Stimulated activated naive CD4-positive, alpha-beta T cell treated with Interleukin-2 at 50 U/mL for 16 hours (primary cell): ENCODE measurements at places on chromosomes 13 and 19.

DNA sequence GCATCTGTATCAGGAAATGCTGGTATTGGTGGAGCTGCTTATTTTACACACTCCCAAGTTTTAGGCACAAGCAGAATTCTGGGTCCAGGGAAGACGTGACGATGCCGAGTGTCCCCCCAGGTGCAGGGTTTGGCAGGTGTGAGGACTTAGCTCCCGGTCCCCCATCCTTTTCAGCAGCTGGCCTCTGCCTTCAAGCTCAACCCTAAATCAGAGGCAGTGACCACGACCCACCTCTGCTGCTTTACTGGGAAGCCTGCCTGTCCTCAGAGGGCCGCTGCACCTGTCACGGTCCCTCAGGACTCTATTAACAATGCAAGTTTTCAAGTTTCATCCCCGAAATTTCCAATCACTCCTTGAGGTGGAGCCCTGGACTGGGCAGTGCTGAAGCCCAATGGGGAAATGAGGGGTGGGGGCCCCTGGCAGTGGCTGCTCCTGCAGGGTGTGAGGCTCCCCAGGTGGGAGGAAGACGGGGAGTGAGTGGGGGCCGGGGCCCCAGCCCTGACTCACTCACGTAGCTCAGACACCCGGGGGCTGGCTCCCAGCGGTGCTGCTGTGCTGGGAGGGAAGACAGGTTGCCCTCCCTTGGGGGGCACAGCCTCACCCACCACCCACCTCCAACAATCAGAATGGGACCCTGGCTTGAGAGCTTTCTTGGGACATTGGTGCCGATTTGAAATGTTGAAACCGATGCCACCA lies 92.6 kb upstream of the MCF2L start:
- no peak for DNase-seq

DNA sequence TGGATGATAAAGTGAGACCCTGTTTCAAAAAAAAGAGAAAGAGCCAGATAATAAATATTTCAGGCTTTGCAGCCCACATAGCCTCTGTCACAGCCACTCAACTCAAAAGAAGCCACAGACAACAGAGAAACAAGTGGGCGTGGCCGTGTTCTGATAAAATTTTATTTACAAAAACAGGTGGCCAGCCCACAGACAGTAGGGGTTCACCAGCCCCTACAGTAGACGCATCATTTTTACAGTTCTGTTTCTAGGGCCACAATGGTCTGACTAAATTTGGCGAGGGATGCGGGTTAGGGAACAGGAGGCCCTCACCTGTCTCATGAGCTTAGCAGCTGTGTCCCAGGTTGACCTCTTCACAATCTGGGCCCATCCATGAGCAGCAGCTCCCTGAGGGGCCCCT lies 59.5 kb downstream of the ARHGEF18 start:
- DNase-seq: no peak

DNA sequence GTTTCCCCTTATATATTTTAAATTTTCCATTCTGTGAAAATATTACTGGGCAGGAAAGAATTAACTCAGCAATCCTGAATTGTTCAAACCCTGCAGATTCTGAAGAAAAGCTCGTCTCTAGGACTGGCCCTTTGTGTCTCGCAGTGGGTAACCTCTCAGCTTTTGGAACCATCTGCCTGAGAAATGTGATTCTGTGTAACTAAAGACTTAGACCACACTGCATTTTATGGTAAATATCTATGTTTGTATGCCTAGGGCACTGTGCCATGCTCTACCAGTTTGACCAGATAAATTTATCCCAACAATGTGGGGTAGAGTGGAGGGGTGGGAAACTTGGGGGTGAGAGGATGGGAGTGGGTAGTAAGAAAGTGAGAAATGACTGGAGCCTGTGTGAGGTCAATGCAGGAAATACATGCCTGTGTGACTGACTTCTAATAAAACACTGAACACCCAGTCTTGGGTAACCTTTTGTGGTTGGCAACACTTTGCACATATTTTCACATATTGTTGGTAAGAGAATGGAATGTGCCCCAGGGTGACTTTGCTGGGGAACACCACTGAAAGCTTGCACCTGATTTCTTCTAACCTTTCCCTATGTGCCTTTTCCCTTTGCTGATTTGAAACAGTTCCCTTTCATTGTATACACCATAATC lies 1181.9 kb downstream of the OLFM4 start:
- DNase-seq: no peak

DNA sequence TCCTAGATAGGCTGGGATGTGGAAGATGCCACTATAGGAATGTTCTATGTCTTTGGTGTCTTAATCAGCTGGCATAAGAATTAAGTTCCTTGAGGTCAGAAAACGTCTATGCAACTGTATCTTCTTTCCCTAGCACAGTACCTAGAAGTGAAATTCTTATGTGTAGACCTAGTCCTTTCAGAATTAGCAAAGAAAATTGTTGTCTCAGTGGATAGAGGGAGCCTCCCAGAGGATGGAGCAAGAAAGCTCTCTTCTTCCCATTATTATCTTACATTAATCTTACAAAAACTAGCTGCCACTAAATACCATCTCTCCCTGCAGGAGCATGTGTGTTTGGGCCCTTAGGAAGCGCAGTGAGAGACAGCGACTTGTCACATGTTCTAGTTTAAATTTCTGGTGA lies 11.6 kb downstream of the CLDN10 start:
- no peak for DNase-seq

DNA sequence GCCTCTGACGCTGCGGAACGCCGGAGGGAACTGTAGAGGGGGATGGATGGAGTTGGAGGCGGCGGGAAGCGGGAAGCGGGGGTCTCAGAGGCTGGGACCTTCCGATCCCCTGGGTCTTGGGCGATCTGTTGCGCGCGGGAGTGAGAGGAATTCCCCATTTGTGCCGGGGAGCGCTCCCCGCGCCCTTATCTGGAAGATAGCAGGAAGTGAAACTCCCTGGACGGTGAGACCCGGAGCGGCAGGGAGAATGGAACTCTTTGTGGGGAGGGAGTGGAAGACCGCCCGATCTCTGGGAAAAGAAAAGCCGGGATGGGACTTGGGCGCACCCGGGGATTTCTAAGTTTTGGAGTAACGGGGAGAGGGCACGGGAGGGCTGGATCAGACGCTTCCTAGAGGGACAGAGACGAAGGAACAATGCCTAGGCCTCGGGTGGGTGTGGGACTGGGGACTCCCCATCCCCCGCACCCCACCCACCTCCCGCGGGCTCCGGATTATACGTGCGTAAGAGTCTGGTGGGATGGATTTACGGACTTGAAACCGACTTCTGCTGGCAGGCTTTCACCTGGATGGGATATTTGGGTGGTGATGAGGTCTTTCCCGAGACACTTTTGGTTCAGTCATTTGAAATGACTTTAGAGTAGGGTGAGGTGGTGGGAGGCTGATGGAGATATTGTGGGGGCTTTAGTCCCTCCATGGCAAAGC lies 495 bp downstream of the LSR start:
- DNase-seq: no peak

- no peak for DNase-seq
Measured at GRCh38 chr13:98342953-98343352, 165.9 kb upstream of the RNF113B start.

- no peak for DNase-seq
Measured at GRCh38 chr19:33448159-33448516, 73.5 kb downstream of the PEPD start.

DNA sequence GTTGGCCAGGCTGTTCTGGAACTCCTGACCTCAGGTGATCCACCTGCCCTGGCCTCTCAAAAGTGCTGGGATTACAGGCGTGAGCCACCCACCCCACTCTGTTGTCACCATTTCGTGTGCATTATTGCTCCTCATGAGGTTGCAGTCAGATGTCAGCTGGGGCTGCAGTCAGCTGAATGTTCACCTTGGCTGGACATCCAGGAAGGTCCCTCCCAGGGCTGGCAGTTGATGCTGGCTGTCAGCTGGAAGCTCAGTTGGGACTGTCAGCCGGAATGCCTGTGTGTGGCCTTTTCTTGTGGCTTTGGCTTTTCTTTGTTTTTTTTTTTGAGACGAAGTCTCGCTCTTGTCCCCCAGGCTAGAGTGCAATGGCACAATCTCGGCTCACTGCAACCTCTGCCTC lies 6.6 kb downstream of the MEGF8 start:
- no peak for DNase-seq

- DNase-seq: no peak
Measured at GRCh38 chr13:89490661-89491060, 1819.5 kb downstream of the SLITRK5 start.

DNA sequence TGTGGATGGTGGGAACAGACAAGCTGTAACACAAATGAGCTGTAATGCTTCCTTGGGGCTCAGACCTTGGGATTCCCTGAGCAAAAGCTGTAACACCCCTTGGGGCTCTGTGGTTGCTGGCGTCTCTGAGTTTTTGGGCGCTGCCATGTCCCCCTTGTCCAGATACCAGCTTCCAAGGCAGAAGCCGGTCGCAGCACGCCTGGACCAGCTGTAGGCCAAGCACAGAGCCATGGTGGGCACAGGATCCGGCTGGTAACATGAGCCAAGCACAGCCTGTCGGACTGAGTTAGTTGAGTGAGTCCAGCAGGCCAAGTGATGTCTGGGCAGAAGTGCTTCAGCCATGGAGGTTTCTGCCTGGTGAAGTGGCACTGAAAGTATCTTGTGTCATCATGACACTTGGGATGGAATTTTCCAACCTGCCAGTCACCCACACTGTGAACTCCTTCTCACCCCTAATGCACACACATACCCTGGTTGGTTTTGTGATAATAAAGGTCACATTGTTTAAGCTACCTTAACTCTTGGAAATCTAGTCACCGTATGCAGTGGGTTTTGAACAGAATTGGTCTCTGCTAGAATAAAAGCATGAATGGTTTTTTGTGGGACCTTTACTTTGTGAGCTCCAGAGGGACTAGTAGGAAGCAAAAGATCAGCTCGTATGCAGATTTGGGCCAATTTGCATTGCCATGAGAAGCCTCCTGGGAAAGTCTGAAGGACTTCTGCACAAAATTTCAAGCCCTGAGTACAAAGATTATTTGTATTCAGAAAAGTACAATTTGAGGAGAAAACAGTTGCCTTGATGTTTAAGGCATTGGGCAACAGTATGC lies 7.0 kb upstream of the ZNF17 start:
- no peak for DNase-seq

DNA sequence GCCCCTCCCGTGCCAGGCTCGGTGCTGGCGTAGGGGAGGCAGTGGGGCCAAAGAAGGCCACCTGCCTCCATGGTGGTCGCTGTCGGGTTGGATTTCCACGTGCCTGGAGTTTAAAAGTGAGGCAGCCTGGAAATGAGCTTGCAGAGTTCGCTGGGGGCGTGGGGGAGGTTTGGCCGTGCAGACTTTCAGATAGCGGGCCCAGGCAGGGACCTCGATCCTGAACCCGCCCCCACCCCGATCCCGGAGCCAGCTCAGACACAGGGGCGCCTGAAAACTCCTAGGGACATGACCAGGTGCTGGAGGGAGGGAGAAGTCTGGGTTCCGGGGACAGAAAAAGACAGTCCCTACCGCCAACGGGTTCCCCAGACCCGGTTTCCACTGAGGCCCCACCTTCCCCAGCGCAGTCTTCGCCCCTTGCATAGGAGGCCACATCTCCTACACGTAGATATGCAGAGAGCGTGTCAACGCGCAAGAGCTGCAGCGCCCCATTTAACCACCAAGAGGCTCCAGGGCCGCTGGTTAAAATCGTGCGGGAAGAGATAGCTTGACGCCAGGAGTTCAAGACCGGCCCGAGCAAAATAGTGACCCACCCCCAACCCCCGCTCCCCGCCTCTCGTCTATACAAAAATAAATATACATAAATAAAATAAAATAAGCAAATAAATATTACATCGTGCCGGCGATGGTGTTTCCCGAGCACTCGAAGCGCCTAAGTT lies 8.5 kb downstream of the CCDC8 start:
- DNase-seq: no peak

DNA sequence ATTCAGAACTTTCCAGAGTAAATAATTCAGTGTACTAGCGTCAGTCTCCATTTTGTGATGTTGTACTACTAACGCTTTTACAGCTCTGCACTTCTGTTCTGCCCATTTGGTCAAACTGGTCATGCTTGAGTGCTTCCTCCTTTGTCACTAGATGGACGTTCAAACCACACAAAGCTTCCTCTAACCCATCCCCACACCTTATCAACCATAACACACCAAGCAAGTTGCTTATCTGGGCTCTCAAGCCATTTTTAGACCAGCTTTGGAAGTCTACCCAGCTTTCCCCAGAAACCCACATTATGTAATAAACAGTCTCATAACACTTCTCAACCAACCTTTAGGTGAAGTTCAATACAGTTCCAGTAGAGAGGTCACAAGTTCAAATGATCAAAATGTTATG lies 2.3 kb upstream of the ZNF347 start:
- no peak for DNase-seq

DNA sequence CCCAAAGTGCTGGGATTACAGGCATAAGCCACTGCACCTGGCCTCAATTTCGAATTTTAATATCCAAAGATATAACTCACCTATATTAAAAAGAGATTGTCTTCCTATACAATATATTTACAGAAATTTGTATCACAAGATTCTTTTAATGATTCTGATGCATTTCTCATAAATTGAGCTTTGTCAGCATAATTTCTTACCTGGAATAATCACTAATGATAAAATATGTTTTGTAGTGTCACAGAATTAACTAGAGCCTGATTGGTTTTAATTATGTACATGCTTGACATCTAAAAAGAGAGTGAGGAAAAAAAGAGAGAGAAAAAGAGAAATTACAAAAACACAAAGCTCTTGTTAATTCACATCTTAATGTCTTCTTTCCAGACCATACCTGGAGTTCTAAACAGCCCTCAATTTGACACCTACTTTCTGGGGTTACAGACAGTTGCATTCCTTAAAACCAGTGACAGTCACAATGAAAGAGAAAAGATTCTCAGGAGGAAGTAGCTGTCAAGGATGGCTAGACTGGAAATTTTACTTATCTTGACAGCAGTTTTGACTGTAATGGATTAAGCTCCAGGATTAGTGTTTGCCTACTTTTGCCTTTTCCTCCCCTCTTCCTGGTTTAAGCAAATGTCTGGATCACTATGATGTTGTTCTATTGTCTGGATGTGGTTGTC lies 214.4 kb downstream of the SPRY2 start:
- DNase-seq: no peak

DNA sequence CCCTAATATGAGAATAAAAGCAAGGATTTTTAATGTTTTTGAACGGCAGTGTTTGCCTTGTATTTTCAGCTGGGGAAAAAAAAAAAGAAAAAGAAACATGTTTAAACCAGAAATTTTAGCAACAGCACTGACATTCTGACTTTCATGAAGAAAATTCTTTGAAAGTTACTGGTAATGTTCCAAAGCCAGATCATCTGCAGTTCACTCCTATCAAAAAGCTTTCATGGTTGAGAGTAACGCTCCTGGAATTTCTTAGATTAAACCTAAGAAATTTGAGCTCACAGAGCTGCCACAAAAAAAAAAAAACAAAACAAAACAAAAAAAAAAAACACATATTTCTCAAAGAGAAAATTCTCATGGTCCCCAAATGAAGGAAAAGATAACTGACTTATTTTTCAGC lies 1106.7 kb downstream of the EFNB2 start:
- no peak for DNase-seq

DNA sequence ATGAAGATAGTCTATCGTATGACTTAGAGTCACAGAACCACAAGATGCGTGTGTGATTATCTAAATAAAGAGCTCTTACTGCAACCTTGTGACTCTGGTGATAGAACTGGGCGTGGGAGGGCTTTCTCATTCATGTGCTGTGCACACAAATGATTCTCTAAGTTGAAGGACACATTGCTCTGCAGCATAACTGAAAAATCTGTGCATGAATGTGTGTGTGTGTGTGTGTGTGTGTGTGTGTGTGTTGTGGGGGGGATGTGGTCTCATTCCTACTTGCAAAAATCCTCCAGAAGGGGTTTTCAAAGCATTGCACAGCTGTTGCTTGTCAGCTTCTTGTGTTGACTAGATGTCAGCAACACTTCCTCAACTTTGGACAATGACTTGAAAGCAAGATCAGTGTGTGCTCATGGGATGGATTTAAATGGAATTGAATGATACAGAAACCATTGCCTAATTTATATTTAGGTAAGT lies 22.4 kb downstream of the LRCH1 start:
- DNase-seq: no peak

GRCh38 chr19:1847684-1848398 lies 442 bp downstream of the REXO1 start:
- no peak for DNase-seq
